Neural crest cell (in vitro differentiated cells): ENCODE measurements at places on chromosomes 4 and X. TPM values are rescaled to one million over a fixed set of nuclear protein-coding genes. Genes with fewer than 3 reads are reported as not detected.
A peak's percentile ranks its signal among the peaks of the same experiment; 100 is the strongest.

DNA sequence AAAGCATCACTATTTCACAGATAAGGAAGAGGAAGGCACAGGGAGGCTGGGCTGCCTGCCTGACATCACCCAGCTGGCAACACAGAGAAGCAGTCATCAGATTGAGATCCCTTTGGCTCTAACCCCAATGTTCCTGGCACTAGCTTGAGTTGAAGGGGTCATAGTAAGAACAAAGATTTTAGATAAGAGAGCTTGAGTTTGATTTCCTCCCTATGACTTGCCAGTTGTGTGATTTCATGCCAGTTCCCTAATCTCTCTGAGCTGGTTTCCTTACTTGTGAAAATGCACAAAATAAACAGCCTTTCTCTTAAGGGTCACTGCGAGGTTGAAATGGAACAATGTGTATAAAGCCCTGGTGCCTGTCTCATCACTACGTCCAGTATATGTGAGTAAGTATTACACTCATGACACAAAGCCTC lies 475.4 kb upstream of the HS3ST1 start:
- peaks cover under 1% of the 10 kb centered on the region for H3K36me3 ChIP-seq
- H3K27ac ChIP-seq: no peak overlapping the region
- no peaks in the 10 kb centered on the region for H3K27me3 ChIP-seq
- DNase-seq: no peak
- H3K4me1 ChIP-seq: no peaks in the 10 kb centered on the region

- peak overlapping the region; percentile 72 for H3K4me3 ChIP-seq
- no peaks in the 10 kb centered on the region for H3K36me3 ChIP-seq
- H3K27ac ChIP-seq: no peak overlapping the region
- H3K4me1 ChIP-seq: peaks cover 4% of the 10 kb centered on the region
- H3K27me3 ChIP-seq: no peaks in the 10 kb centered on the region
These were observed 783 bp downstream of the BEX2 start for GRCh38 chrX:103309860-103310554.

DNA sequence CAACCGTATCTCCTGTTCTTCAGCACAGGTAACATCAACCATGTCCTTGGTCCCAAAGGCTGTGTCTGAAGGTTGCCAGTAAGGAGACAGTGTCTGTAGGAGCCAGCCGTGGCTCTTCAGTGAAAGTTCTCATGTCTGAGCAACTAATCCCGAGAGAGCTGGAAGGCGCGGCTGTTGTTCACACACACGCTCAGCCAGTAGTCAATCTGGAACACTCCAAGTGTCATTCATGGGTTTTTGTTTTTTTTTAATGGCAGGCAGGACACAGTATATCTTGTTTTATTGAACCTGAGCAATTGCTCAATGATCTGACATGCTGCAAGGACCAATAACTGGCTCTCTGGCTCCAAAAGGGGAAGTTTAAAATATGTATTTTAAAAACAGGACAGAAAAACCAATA lies 48.4 kb upstream of the MAP3K15 start:
- peaks cover 11% of the 10 kb centered on the region for H3K4me1 ChIP-seq
- no peak overlapping the region for H3K4me3 ChIP-seq
- no peak for DNase-seq
- H3K27ac ChIP-seq: no peak overlapping the region
- H3K36me3 ChIP-seq: peaks cover 3% of the 10 kb centered on the region

DNA sequence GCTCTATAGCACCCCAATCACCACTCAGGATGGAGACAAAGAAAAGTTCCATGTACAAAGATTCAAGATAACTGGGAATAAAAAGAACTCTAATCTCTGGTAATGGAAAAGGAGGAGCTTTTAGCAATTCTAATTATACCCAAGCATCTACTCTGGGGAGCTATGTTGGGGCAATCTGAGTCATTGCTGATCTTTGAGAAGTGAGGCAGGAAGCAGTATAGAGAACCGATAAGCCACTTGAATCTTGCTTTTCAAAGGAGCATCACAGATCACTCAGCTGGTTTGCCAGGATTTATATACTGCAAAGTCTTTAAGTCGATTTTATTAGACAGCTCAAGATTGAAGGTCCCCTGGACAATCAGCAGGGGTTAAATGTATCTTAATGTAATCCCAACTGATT lies 220.0 kb downstream of the ENOX2 start:
- H3K4me1 ChIP-seq: peaks cover 8% of the 10 kb centered on the region
- no peak for DNase-seq
- H3K4me3 ChIP-seq: no peak overlapping the region
- peaks cover 24% of the 10 kb centered on the region for H3K36me3 ChIP-seq
- H3K27me3 ChIP-seq: no peaks in the 10 kb centered on the region

DNA sequence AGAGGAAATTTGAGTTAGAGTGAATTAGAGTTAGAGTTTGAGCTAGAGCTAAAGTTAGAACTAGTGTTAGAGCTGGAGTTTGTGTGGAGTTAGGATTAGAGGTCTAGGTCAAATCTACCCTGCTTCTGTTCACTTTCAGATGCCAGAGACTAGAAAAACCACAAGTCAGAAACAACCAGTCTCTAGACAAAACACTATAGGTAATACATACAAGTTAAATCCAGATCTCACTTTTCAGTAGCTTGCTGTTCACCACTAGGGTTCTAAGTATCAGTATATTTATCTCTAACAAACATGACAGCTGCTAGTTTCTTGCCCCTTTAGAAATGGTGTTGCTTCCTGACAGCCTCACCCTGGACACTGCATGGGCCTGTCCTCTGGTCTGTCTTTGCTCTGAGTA lies 300.7 kb downstream of the ARAP2 start:
- no peak overlapping the region for H3K4me3 ChIP-seq
- H3K27me3 ChIP-seq: no peaks in the 10 kb centered on the region
- no peaks in the 10 kb centered on the region for H3K36me3 ChIP-seq
- no peaks in the 10 kb centered on the region for H3K4me1 ChIP-seq
- no peak overlapping the region for H3K27ac ChIP-seq

DNA sequence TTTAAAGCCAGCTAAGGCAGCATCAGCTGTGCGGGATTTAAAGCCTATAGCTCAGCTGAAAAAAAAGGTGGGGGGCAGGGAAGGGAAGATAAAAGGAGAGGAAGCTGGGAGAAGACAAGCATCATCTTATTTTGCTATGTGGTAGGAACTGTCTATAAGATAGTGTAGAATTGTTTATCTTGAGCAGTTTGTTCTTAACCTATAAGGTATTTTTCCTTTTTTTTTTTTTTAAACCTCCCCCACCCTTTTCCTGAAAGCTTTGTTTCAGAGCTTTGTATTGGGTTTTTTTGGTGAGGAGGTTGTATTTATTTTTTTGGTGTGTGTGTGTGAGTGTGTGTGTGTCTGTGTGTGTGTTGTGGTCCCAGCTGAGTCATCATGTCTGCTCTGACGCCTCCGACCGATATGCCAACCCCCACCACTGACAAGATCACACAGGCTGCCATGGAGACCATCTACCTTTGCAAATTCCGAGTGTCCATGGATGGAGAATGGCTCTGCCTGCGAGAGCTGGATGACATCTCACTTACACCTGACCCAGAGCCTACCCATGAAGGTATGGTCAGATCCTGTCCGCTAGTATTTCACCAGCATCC lies 531 bp downstream of the RUFY3 start:
- H3K27ac ChIP-seq: peak overlapping the region; percentile 92
- H3K4me1 ChIP-seq: peaks cover 36% of the 10 kb centered on the region
- H3K27me3 ChIP-seq: no peaks in the 10 kb centered on the region
- H3K36me3 ChIP-seq: no peaks in the 10 kb centered on the region
- peak overlapping the region; percentile 89 for H3K4me3 ChIP-seq
- DNase-seq: no peak

DNA sequence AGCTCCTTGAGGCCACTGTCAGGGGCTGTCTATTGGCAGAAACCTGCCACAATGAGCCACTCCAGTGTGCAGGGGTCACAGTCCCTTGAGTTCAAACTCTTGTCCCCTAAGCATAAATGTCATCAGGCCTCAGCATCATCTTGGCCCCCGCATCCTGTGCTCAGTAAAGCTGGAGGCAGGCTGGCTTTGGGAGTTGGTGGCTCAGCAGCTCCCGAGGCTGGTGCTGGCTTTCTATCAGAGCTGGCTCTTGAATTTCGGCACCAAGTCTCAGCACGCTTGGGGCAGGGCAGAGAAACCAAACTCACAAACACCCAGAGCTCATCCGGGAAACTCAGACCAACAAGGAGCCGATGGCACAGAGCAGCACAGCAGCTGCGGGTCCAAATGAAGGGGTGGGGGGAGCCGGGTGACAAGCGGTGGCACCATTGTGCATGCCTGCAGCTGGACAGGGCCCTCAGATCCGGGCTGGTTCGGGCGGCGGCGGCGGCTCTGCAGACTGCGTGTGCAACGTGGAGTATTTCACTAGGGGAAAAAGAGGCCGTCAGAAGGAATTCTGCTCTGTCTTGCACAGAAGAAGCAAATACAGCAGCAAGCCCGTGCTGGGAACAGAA lies 75.5 kb downstream of the MTMR1 start:
- no peak overlapping the region for H3K4me3 ChIP-seq
- H3K4me1 ChIP-seq: no peaks in the 10 kb centered on the region
- DNase-seq: no peak

DNA sequence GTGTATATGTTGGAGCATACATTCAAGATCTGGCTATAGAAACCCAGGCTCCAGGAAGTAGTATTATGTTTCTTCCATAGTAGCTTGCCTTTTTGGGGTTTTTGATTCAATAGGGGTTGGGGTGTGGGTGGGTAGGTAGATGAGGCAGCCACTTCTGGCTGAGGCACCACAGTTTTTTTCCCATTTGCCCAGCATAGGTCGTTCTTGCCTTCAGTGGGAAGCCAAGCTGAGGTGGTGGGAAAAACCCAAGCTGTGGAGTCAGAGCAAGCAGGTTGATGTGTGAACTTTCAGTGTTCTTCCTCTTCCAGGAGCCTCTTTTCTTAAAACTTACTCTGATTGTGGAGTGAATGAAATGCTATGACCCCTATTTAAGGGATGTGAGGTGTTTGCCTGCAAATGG lies 67.0 kb upstream of the RPS6KA3 start:
- no peak overlapping the region for H3K27ac ChIP-seq
- H3K27me3 ChIP-seq: no peaks in the 10 kb centered on the region
- no peak overlapping the region for H3K4me3 ChIP-seq
- H3K36me3 ChIP-seq: no peaks in the 10 kb centered on the region
- no peak for DNase-seq
- no peaks in the 10 kb centered on the region for H3K4me1 ChIP-seq

GRCh38 chrX:19739683-19740082 lies 147.7 kb downstream of the SH3KBP1 start:
- no peaks in the 10 kb centered on the region for H3K36me3 ChIP-seq
- no peak overlapping the region for H3K27ac ChIP-seq
- H3K4me1 ChIP-seq: peaks cover 20% of the 10 kb centered on the region
- H3K27me3 ChIP-seq: no peaks in the 10 kb centered on the region
- DNase-seq: peak; percentile 37

GRCh38 chrX:123080065-123080464 lies 104.0 kb upstream of the GRIA3 start:
- no peaks in the 10 kb centered on the region for H3K4me1 ChIP-seq
- H3K4me3 ChIP-seq: no peak overlapping the region
- no peaks in the 10 kb centered on the region for H3K27me3 ChIP-seq
- no peak for DNase-seq
- no peaks in the 10 kb centered on the region for H3K36me3 ChIP-seq

- no peak overlapping the region for H3K4me3 ChIP-seq
- peaks cover 13% of the 10 kb centered on the region for H3K4me1 ChIP-seq
- H3K36me3 ChIP-seq: no peaks in the 10 kb centered on the region
These were observed 18.7 kb upstream of the CXCL13 start for GRCh38 chr4:77586951-77587383.

- H3K36me3 ChIP-seq: no peaks in the 10 kb centered on the region
- no peak overlapping the region for H3K4me3 ChIP-seq
- H3K27me3 ChIP-seq: no peaks in the 10 kb centered on the region
- H3K4me1 ChIP-seq: peaks cover 10% of the 10 kb centered on the region
- DNase-seq: no peak
- H3K27ac ChIP-seq: no peak overlapping the region
These were observed 63.5 kb upstream of the COL25A1 start for GRCh38 chr4:109365939-109366338.

DNA sequence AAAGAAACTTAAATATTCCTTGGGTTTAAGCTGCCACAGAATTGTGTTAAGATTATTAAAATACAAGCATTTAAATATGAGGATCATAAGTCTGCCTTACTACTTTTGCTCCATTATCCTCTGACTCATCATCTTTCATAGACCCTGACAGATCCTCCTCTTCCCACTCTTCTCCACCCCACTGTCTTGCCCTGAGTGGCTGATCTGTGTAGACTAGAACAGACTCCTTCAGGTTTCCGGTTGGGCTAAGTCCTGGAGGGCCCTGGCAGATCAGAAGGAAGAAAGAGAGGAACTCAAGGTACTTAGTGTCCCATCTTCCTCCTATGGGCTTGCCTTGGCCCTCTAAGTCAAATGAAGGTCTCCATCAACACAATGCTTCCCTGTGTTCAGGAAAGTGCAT lies 30.7 kb downstream of the PALLD start:
- H3K36me3 ChIP-seq: no peaks in the 10 kb centered on the region
- no peak for DNase-seq
- peaks cover 9% of the 10 kb centered on the region for H3K4me1 ChIP-seq
- H3K27ac ChIP-seq: no peak overlapping the region
- H3K27me3 ChIP-seq: no peaks in the 10 kb centered on the region
- no peak overlapping the region for H3K4me3 ChIP-seq

- DNase-seq: no peak
- peak overlapping the region; percentile 6 for H3K27ac ChIP-seq
- H3K4me1 ChIP-seq: peaks cover 42% of the 10 kb centered on the region
- H3K4me3 ChIP-seq: peak overlapping the region; percentile 45
- H3K36me3 ChIP-seq: no peaks in the 10 kb centered on the region
These were observed 10.2 kb upstream of the TMEM156 start for GRCh38 chr4:39042366-39042765.

GRCh38 chrX:147403040-147403439 lies 508.7 kb upstream of the FMR1 start:
- H3K27ac ChIP-seq: no peak overlapping the region
- H3K27me3 ChIP-seq: no peaks in the 10 kb centered on the region
- H3K36me3 ChIP-seq: no peaks in the 10 kb centered on the region

GRCh38 chr4:16693641-16694040 lies 204.8 kb downstream of the LDB2 start:
- H3K36me3 ChIP-seq: no peaks in the 10 kb centered on the region
- no peaks in the 10 kb centered on the region for H3K27me3 ChIP-seq
- H3K4me3 ChIP-seq: no peak overlapping the region
- peaks cover 10% of the 10 kb centered on the region for H3K4me1 ChIP-seq
- no peak overlapping the region for H3K27ac ChIP-seq
- no peak for DNase-seq

GRCh38 chr4:2638730-2639129 lies 102.3 kb downstream of the FAM193A start:
- no peak overlapping the region for H3K4me3 ChIP-seq
- no peak for DNase-seq
- H3K27ac ChIP-seq: no peak overlapping the region
- peaks cover 8% of the 10 kb centered on the region for H3K36me3 ChIP-seq
- peaks cover 14% of the 10 kb centered on the region for H3K4me1 ChIP-seq

The AMBN gene
- not detected in 2 replicates for total RNA-seq

The HMX1 gene
- 0.91 and 1.1 TPM in 2 replicates for total RNA-seq

The ZFP42 gene
- 0.72 and 0.77 TPM in 2 replicates for total RNA-seq

The ZDHHC15 gene
- 3.0 and 3.7 TPM in 2 replicates for total RNA-seq

The MPP1 gene
- 12.7 and 13.2 TPM in 2 replicates for total RNA-seq

The STARD8 gene
- 1.5 and 1.8 TPM in 2 replicates for total RNA-seq

The SOWAHB gene
- not detected in 2 replicates for total RNA-seq

The GC gene
- not detected in 2 replicates for total RNA-seq

The FATE1 gene
- total RNA-seq: not detected in 2 replicates

The GPR50 gene
- total RNA-seq: 3.7 and 4.4 TPM in 2 replicates

The JAKMIP1 gene
- total RNA-seq: 0.54 and 0.82 TPM in 2 replicates

The TRPC3 gene
- 0.82 TPM in 2 replicates for total RNA-seq

The ZNF711 gene
- total RNA-seq: 23.1 and 24.0 TPM in 2 replicates
